ENCODE measurements at places on chromosomes 16 and 17.

GRCh38 chr17:47882247-47882646 is 13.8 kb upstream of the SP2 start:
- DNase-seq, result no peak

DNA sequence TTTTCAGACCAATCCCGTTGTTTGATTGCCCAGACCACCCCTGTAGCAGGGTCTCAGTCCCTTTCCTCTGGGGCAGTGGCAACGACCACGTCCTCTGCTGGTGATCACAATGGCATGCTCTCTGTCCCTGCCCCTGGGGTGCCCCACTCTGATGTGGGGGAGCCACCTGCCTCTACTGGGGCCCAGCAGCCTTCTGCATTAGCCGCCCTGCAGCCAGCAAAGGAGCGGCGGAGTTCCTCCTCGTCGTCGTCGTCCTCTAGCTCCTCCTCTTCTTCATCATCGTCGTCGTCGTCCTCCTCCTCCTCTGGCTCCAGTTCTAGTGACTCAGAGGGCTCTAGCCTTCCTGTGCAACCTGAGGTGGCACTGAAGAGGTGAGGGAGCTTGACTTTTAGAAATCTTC is 9.2 kb downstream of the ELOB start:
- DNase-seq, result no peak

DNA sequence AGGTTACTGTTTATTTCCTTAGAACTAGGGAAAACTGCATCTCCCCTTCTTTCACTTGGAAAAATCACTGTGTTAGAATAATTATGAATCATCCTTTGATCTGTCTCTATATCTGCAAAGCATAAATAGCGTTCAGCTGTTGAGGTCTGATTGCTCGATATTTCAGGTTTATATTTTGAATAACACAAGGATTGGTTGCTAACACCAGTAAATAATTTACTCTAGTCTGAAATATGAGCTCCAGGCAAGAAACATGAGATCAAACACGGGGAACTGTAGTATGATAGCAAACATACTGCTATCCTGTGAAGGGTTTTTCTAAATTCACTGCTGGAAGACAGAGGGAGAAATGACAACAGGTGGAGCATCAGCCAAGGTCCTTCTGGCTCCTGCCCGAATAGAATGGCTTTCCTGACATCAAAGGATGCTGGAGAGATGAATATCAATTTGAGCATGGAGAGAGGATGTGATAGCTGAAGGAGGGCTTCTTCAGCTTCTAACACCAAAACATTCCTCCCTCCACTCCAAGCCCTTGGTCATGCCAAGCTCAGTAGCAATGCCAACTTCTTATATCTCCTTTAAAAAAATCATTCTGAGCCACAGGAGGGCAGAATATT is 450.3 kb downstream of the SHISA9 start:
- DNase-seq, result no peak

- no peak for DNase-seq
Measured at GRCh38 chr16:13291591-13292333, 390.4 kb downstream of the SHISA9 start.

DNA sequence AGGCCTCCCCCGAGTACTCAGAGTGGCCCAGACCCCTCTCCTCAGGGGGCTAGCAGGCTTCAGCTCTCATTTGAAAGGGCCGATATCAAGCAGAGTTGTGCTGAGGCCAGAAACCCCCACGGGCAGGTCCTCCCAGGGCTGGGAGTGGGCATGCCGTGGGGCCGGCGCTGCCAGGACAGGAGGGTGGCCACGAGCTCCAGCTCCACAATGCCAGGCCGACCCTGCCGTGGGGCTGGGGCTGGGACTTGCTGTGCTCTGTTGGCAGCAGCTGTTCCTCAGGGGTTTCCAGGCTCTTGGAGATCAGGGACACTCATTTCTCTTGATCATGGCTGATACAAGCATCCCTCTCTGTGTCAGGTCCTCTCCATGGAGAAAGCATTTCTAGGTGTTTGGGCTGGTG is 3.2 kb upstream of the NPB start:
- no peak for DNase-seq

DNA sequence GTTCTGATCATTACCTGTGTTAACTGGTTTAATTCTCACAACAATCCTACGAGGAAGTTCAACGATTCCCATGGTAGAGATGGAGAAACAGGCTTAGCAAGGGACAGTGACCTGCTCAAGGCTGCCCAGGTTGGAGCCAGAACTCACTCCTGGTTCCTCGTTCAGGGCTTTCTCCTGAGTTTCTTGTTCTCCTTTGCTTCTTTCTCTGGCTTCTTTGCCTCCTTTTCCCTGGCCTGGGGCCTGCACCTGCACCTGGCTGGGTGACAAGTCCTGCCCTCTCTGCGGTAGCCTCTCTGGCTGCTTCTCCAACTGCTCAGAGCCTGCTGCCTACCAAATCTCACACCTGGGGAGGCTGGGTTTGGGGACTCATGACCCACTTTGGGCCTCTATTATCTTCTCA is 2.8 kb downstream of the CCL22 start:
- DNase-seq, result no peak

DNA sequence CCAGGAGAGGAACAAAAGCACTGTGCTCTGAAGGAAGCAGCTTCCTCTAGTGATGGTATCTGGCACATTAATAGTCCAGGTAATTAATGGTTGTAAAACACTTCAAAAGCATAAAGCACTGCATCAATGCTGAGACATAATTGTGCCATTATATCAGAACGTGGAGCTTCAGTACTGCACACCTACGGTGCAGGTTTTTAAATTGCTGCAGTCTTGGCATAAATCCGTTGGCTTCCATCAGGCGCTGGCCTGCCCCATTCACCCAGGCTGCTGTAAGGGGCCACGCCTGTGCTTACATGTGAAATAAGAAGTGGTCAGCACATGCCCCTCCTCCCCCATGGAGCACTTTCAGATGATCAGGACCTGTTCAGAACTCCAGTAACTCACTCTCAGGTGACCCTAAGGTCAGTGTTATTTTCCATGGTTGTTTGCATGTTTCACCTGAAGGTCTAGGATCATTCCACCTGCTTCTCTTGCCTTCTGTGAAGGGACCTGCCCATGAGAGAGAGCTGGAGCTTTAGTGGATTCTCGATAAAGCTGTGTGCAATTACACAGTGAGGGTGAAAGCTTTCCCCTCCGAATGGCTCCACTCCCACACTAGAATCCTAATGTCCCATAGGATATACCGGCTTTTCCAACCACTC is 345.3 kb downstream of the CA10 start:
- DNase-seq, result no peak

GRCh38 chr17:54620399-54620978 is 280.2 kb upstream of the TOM1L1 start:
- no peak for DNase-seq

- DNase-seq, result no peak
Measured at GRCh38 chr17:61352408-61352770, 47.3 kb upstream of the TBX2 start.

DNA sequence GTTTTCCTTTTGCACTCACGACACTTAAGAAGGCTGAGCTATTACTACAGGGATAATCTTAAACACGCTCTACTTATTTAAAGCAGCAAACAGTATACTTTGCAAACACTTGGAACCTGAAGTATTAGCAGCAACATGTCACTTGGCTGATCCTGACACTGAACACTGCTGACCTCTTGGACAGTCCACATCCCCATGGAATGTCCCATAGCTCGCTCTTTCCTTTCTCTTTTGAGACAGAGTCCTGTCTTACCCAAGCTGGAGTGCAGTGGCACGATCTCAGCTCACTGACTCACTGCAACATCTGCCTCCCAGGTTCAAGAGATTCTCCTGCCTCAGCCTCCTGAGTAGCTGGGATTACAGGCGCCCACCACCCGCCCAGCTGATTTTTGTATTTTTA is 26.4 kb downstream of the SMYD4 start:
- DNase-seq, result no peak

- DNase-seq, result no peak
Measured at GRCh38 chr16:85963753-85964285, 64.9 kb downstream of the IRF8 start.

- DNase-seq, result peak; percentile 79
Measured at GRCh38 chr17:7313088-7313889, 1.9 kb downstream of the GPS2 start.

GRCh38 chr17:66579556-66579955 is 255.4 kb upstream of the CACNG5 start:
- peak; percentile 42 for DNase-seq

GRCh38 chr17:68541816-68542215 is 29.6 kb downstream of the PRKAR1A start:
- DNase-seq, result no peak

GRCh38 chr17:32393904-32394303 is 43.9 kb downstream of the ZNF207 start:
- DNase-seq, result no peak

GRCh38 chr16:66266436-66267291 is 99.8 kb upstream of the CDH5 start:
- peak; percentile 39 for DNase-seq

- no peak for DNase-seq
Measured at GRCh38 chr17:82663381-82664275, 15.4 kb upstream of the WDR45B start.

DNA sequence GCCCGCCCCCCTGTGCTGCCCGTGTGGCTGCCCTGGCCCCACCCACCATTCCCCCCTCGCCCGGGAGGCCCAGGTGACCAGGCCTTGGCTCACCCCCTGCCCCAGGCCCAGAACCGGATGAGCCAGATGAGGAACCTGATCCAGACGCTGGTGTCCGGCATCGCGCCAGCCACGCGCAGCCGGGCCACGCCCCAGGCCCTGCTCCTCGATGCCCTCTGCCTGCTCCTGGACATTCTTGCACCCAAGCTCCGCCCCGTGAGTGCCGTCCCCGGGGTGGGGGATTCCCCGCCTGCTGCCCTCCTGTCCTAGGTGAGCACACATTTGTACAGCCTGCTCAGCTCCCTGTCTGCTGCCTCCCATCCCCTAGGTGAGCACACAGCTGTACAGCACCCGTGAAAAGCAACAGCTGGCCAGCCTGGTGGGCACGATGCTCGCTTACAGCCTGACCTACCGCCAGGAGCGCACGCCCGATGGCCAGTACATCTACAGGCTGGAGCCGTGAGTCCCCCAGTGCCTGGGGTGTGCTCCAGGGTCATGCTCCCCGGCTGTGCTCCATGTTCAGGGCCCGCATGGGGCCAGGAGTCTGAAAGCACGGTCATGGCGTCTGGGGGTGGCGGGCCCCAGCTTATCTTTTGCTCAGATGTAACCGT is 4.8 kb downstream of the GNG13 start:
- no peak for DNase-seq

- DNase-seq, result peak; percentile 60
Measured at GRCh38 chr17:17994271-17995069, 21.8 kb downstream of the DRC3 start.

- no peak for DNase-seq
Measured at GRCh38 chr17:68318103-68318991, 27.1 kb downstream of the ARSG start.

- no peak for DNase-seq
Measured at GRCh38 chr17:77666462-77666861, 292.0 kb upstream of the TNRC6C start.

Measured in activated CD8-positive, alpha-beta memory T cell treated with anti-CD3 and anti-CD28 coated beads, Interleukin-2, amount 50 U/mL, for 48 hours (primary cell).